MCF 10A (cell line): ENCODE measurements at places on chromosomes 11 and 22. TPM values are rescaled to one million over a fixed set of nuclear protein-coding genes. Genes with fewer than 3 reads are reported as not detected.

TPBGL gene
- total RNA-seq, result not detected in 2 replicates

P2RX3 gene
- total RNA-seq, result not detected in 2 replicates

DNA sequence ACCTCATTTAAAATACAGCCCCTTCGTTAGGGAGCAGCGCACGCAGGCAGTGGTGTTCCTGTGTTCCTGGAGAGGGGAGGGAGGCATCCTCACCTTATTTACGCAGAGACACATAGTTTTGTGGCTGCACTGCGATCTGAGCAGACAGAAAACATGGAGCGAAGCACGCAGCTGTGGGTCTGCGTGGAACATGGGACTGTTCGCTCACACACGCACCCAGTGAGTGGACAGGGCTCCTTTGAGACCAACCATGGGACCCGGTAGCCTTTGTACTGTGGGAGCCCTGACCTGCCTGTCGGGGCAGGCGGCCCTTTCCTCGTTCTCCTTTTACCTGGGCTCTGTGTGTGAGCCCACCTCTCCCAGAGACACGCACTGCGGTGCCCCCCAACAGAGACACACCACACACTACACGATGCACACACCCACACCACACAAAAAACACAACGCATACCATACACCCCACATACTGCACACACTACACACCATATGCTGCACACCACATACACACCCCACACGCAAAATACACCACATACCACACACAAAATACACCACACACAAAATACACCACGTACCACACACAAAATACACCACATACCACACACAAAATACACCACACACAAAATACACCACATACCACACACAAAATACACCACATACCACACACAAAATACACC, 1245.7 kb downstream of the BRD1 start:
- no peak overlapping the region for H3K27ac ChIP-seq
- H3K27me3 ChIP-seq, result no peaks in the 10 kb centered on the region
- H3K4me3 ChIP-seq, result no peak overlapping the region
- peak; percentile 0 for DNase-seq
- H3K4me1 ChIP-seq, result no peaks in the 10 kb centered on the region

DNA sequence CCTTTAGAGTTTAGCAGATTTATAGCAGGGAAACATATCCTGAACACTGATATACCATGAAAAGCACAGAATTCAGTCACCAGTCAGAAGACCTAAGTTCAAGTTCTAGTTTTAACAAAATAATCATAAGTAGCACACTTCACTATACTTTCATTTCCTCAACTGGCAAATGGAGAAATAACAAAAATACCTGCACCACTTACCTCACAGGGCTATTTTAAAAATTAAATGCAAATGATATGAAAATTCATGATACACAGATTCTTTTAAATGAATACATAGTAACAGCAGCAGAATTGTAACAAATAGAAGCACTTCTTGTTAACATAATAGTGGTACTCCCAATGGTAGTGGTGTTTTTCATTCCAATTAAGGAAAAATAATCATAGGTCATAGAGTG, 139.0 kb downstream of the FCHSD2 start:
- no peak for DNase-seq
- peaks cover 20% of the 10 kb centered on the region for H3K4me1 ChIP-seq
- H3K27me3 ChIP-seq, result no peaks in the 10 kb centered on the region
- no peaks in the 10 kb centered on the region for H3K36me3 ChIP-seq

- no peaks in the 10 kb centered on the region for H3K27me3 ChIP-seq
- H3K36me3 ChIP-seq, result peaks cover 10% of the 10 kb centered on the region
- no peak overlapping the region for H3K4me3 ChIP-seq
- no peak overlapping the region for H3K27ac ChIP-seq
Observed at GRCh38 chr11:130299978-130300377, 14.7 kb downstream of the ZBTB44 start.

ELFN2 gene
- 4.2 and 5.1 TPM in 2 replicates for total RNA-seq

- H3K27ac ChIP-seq, result no peak overlapping the region
- no peak overlapping the region for H3K4me3 ChIP-seq
- H3K4me1 ChIP-seq, result no peaks in the 10 kb centered on the region
- peaks cover 27% of the 10 kb centered on the region for H3K27me3 ChIP-seq
- no peak for DNase-seq
- H3K36me3 ChIP-seq, result no peaks in the 10 kb centered on the region
Observed at GRCh38 chr11:15761235-15761634, 595.1 kb downstream of the SOX6 start.

OR52E8 gene
- total RNA-seq, result not detected in 2 replicates

- no peak for DNase-seq
- H3K4me1 ChIP-seq, result no peaks in the 10 kb centered on the region
- no peak overlapping the region for H3K4me3 ChIP-seq
- no peak overlapping the region for H3K27ac ChIP-seq
- H3K36me3 ChIP-seq, result no peaks in the 10 kb centered on the region
Observed at GRCh38 chr11:34223021-34223813, 117.8 kb downstream of the NAT10 start.

SPTBN2 gene
- total RNA-seq, result 46.9 and 47.2 TPM in 2 replicates

- H3K36me3 ChIP-seq, result no peaks in the 10 kb centered on the region
- peak; percentile 35 for DNase-seq
- H3K4me1 ChIP-seq, result no peaks in the 10 kb centered on the region
- H3K4me3 ChIP-seq, result no peak within 1 kb of the TSS
- no peak within 1 kb of the TSS for H3K27ac ChIP-seq
- peaks cover 17% of the 10 kb centered on the region for H3K27me3 ChIP-seq
Observed at GRCh38 chr11:63243533-63243932, at the start of gene SLC22A25. Gene SLC22A25 (minus strand): TSS chr11:63243599. CDS start chr11:63229652, 13,947 bp downstream.

- no peaks in the 10 kb centered on the region for H3K36me3 ChIP-seq
- DNase-seq, result no peak
- peaks cover 5% of the 10 kb centered on the region for H3K4me1 ChIP-seq
- no peak overlapping the region for H3K27ac ChIP-seq
- H3K4me3 ChIP-seq, result no peak overlapping the region
- no peaks in the 10 kb centered on the region for H3K27me3 ChIP-seq
Observed at GRCh38 chr11:33656768-33657167, 43.9 kb downstream of the C11orf91 start.

- H3K36me3 ChIP-seq, result no peaks in the 10 kb centered on the region
- H3K4me3 ChIP-seq, result no peak overlapping the region
- H3K27ac ChIP-seq, result no peak overlapping the region
- no peaks in the 10 kb centered on the region for H3K4me1 ChIP-seq
- no peaks in the 10 kb centered on the region for H3K27me3 ChIP-seq
- DNase-seq, result no peak
Observed at GRCh38 chr11:125061281-125061680, 1.8 kb upstream of the SLC37A2 start.

DNA sequence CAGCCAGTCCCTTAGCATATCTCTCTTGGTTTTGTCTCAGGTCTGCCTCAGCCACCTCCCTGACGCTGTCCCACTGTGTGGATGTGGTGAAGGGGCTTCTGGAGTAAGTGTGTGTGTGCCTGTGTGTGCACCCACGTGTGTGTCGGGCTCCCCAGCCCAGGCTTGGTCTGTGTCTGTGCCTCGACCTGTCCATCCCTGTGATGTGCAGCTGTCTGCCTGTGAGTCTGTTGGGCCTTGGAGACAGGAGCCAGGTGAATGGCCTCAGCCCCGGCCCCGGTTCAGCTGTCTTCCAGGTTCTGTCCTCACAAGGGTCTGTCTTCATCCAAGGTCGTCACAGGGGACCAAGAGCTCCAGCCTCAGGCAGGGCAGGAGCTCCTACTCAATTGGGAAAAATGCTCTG, 9.8 kb downstream of the ATG16L2 start:
- DNase-seq, result no peak
- no peak overlapping the region for H3K27ac ChIP-seq
- H3K36me3 ChIP-seq, result peaks cover 23% of the 10 kb centered on the region
- no peaks in the 10 kb centered on the region for H3K27me3 ChIP-seq
- no peaks in the 10 kb centered on the region for H3K4me1 ChIP-seq

- no peak overlapping the region for H3K4me3 ChIP-seq
- DNase-seq, result no peak
- no peaks in the 10 kb centered on the region for H3K36me3 ChIP-seq
- H3K27me3 ChIP-seq, result no peaks in the 10 kb centered on the region
- H3K4me1 ChIP-seq, result no peaks in the 10 kb centered on the region
Observed at GRCh38 chr22:29704528-29705285, 15.1 kb upstream of the CABP7 start.

- no peak overlapping the region for H3K27ac ChIP-seq
- DNase-seq, result no peak
- H3K4me1 ChIP-seq, result no peaks in the 10 kb centered on the region
- H3K27me3 ChIP-seq, result no peaks in the 10 kb centered on the region
Observed at GRCh38 chr11:126591966-126592489, 236.5 kb downstream of the ST3GAL4 start.

OR5D14 gene
- not detected in 2 replicates for total RNA-seq

- peaks cover 67% of the 10 kb centered on the region for H3K27me3 ChIP-seq
- H3K36me3 ChIP-seq, result no peaks in the 10 kb centered on the region
- no peaks in the 10 kb centered on the region for H3K4me1 ChIP-seq
- H3K4me3 ChIP-seq, result no peak overlapping the region
- no peak overlapping the region for H3K27ac ChIP-seq
Observed at GRCh38 chr22:26213826-26214225, 44.6 kb downstream of the SEZ6L start.

GP1BB gene
- 0.37 and 0.83 TPM in 2 replicates for total RNA-seq

GRCh38 chr11:59112494-59112893, 5.5 kb downstream of the FAM111B start:
- no peak overlapping the region for H3K27ac ChIP-seq
- peaks cover 2% of the 10 kb centered on the region for H3K36me3 ChIP-seq
- peaks cover 13% of the 10 kb centered on the region for H3K4me1 ChIP-seq
- H3K27me3 ChIP-seq, result no peaks in the 10 kb centered on the region
- DNase-seq, result no peak

GRCh38 chr11:10476342-10476741, 21.3 kb downstream of the AMPD3 start:
- no peaks in the 10 kb centered on the region for H3K4me1 ChIP-seq
- no peaks in the 10 kb centered on the region for H3K36me3 ChIP-seq
- no peaks in the 10 kb centered on the region for H3K27me3 ChIP-seq

GRCh38 chr22:46457502-46458488, 79.6 kb downstream of the CELSR1 start:
- peaks cover 38% of the 10 kb centered on the region for H3K36me3 ChIP-seq
- H3K27ac ChIP-seq, result peak overlapping the region; percentile 53
- H3K4me1 ChIP-seq, result peaks cover 38% of the 10 kb centered on the region
- no peaks in the 10 kb centered on the region for H3K27me3 ChIP-seq

OR10V1 gene
- total RNA-seq, result not detected in 2 replicates

GRCh38 chr11:46356924-46357482, 9.7 kb downstream of the DGKZ start:
- no peaks in the 10 kb centered on the region for H3K36me3 ChIP-seq
- H3K27me3 ChIP-seq, result no peaks in the 10 kb centered on the region
- peak overlapping the region; percentile 92 for H3K27ac ChIP-seq
- H3K4me1 ChIP-seq, result peaks cover 19% of the 10 kb centered on the region
- peak overlapping the region; percentile 74 for H3K4me3 ChIP-seq
- peak; percentile 91 for DNase-seq

DNA sequence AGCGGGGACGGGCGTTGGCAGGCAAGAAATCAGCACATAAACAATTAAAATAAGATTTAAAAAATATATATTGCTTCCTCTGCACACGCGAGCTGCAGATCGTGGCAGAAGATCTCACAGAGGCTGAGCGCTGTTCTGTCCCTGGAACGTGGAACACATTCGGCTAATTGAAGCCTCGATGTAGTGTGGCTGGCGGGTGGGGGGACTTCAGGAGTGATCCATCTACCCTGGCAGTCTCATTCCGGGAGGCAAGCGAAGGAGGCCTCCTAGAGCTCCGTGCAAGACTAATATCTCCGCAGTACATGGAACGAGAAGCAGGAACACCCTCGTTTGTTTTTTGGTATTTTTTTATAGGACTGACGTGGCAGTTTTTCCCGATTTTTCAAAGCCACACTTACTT, 402.4 kb downstream of the MN1 start:
- no peak overlapping the region for H3K27ac ChIP-seq
- H3K36me3 ChIP-seq, result no peaks in the 10 kb centered on the region
- H3K4me1 ChIP-seq, result no peaks in the 10 kb centered on the region

GRCh38 chr11:101920992-101921391, 4.7 kb upstream of the ANGPTL5 start:
- H3K27me3 ChIP-seq, result no peaks in the 10 kb centered on the region
- H3K4me1 ChIP-seq, result peaks cover 20% of the 10 kb centered on the region
- no peak overlapping the region for H3K27ac ChIP-seq
- no peak for DNase-seq
- no peaks in the 10 kb centered on the region for H3K36me3 ChIP-seq

XKR3 gene
- 0.17 TPM in 1 of 2 replicates, not detected in the other for total RNA-seq

- no peaks in the 10 kb centered on the region for H3K27me3 ChIP-seq
- no peak within 1 kb of the TSS for H3K4me3 ChIP-seq
- H3K27ac ChIP-seq, result no peak within 1 kb of the TSS
- DNase-seq, result no peak
Observed at GRCh38 chr22:23632178-23632577, at the start of gene DRICH1. Gene DRICH1 (minus strand): TSS chr22:23632321. CDS start chr22:23632023, 298 bp downstream.

- no peaks in the 10 kb centered on the region for H3K27me3 ChIP-seq
- no peak overlapping the region for H3K27ac ChIP-seq
- no peak for DNase-seq
- H3K4me1 ChIP-seq, result peaks cover 9% of the 10 kb centered on the region
Observed at GRCh38 chr11:63920126-63920938, 3.4 kb upstream of the RCOR2 start.

DNA sequence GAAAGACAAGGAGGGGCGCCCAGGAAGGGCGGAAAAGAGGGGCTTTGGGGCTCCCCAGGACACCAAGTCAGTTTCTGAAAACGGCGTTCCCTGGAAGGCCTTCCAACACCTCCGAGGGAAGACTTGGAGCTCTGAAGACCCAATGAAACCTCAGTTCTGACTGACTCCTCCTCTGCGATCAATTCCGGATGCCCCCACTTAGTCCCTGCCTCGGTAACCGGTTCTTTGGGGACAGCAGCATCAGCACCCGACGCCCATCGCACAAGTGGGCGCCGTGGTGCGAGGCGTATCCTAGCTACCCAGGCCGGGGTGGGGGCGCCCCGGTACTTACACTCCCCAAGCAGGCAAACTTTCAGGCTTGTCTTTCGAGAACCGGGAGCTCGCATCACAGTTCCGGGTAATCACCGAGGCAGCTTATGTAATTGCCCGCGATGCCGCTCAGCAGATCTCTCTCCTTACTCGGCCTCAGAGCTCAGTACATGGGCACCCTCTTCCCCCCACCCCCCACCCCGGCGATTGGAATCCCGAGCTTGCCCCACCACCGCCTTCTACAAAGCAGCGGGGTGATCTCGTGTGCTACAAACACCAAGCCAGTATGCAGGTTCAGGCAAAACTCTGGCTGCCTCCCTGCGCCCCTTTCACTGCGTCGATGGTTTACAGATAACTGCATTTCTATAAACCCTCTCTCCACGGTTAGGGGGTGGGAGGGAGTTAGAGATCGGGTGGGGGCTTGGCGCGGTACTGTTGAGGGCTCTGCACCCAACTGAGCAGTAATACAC, 2.0 kb downstream of the TENM4 start:
- DNase-seq, result peak; percentile 49
- H3K4me1 ChIP-seq, result peaks cover 28% of the 10 kb centered on the region
- H3K27ac ChIP-seq, result peak overlapping the region; percentile 40
- no peaks in the 10 kb centered on the region for H3K36me3 ChIP-seq

DNA sequence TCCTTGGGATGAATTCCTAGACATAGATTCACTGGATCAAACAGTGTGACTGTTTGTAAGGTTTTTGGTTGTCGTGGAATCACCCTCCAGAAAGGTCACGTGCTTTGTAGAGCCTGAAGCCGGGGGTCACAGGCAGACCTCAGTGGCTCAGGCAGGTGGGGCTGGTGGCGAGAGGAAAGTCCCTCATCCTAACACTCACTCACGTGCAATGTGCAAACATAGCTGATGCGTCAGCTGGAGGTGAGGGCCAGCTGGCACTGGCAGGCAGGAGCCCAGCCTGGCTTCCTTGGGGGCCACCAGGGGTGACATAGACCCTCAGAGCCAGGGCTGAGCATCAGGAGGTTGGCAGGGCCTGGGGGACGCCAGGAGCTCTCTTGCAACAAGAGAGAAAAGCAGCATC, 90.0 kb downstream of the ARHGAP8 start:
- H3K27ac ChIP-seq, result no peak overlapping the region
- H3K4me1 ChIP-seq, result no peaks in the 10 kb centered on the region
- no peaks in the 10 kb centered on the region for H3K27me3 ChIP-seq
- H3K4me3 ChIP-seq, result no peak overlapping the region
- H3K36me3 ChIP-seq, result no peaks in the 10 kb centered on the region
- no peak for DNase-seq
